Hematopoietic multipotent progenitor cell treated with erythropoietin and hydrocortisone succinate and interleukin-3 and kit ligand, for 4 days (in vitro differentiated cells): ENCODE measurements at places on chromosomes 1 and 21.

GRCh38 chr1:63322114-63322943, at the start of gene FOXD3:
Gene FOXD3, plus strand, starts transcription at chr1:63322567. Its CDS starts 492 bp downstream, at chr1:63323059.
- DNase-seq = peak; percentile 63

- DNase-seq = peak; percentile 84
These were observed 1.4 kb downstream of the RAVER2 start for GRCh38 chr1:64745986-64746940.

GRCh38 chr1:152801333-152801732, 4.8 kb downstream of the LCE1D start:
- DNase-seq = no peak

GRCh38 chr1:9443913-9444445, 95.3 kb upstream of the SLC25A33 start:
- no peak for DNase-seq

- DNase-seq = no peak
These were observed 186.5 kb downstream of the FASLG start for GRCh38 chr1:172845371-172845770.

GRCh38 chr1:150550222-150551050, 1.2 kb downstream of the ADAMTSL4 start:
- DNase-seq = no peak

DNA sequence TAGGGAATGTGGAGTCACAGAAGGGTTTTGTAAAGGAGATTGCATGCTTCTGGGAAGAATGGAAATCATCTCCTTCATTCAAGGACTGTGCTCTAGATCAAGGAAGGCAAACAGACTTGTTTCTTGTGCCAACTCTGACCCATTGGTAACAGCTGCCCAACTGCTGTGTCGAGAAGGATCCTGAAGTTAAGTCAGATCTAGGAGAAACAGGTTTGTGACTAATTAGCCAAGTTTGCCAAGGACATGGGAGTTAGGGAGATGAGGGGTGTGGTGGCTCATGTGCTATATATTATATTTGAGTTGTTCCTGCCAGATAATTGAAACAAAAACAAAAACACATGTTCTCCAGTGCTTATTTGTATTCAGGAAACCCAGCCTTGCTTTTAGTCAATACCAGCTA, 251.2 kb upstream of the USP24 start:
- DNase-seq = no peak
